ENCODE measurements at places on chromosomes 5 and 9. TPM values are rescaled to one million over a fixed set of nuclear protein-coding genes. Genes with fewer than 3 reads are reported as not detected.

DNA sequence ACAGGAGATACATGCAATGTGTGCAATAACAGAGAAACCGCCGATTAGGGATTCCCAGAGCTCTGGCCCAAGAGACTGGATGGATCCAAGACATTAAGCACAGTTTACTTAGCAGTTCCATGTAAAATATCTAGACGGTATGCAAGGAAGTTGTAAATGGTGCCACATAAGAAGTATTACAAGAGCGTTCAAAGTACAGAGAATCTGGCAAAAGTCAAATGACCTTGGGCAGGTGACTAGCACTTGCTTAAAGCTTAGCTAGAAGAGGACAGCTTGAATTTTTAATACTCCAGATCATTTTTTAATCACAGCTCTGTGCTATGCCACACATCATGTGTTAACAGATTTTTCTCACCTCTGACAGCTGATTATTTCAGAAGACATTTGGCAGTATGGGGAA, 72.3 kb upstream of the TNPO1 start:
- no peak for DNase-seq

DNA sequence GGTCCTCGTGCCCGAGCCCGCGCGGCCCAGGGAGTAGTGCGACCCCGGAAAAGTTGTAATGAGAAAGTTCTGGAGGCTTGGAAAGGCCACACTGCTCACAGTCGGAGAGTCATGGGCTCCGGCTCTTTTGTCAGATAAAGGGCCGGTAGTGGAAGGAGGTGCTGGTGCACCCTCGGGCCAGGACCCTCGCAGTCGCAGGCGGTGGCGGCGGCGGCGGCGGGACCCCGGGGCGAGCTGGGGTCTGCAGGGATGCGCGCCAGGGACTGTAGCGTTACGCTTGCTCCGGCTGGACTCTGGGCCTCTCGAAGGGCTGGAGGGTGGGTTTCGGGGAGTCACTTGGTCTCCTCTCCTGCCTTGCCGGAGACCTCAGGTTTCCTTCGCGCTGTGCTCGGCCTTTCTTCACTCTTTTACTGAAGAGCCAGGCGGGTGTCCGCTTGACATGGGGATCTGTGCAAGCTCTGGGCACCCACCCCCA, 1.5 kb downstream of the RORB start:
- DNase-seq, result no peak

- DNase-seq, result no peak
Observed at GRCh38 chr5:181242031-181242451, 1.7 kb downstream of the RACK1 start.

GRCh38 chr5:133870661-133871060, 97.8 kb downstream of the C5orf15 start:
- DNase-seq, result no peak

GRCh38 chr9:85904975-85905374, 36.0 kb upstream of the NAA35 start:
- no peak for DNase-seq

GRCh38 chr9:136675477-136676296, 11.6 kb downstream of the AGPAT2 start:
- no peak for DNase-seq

- no peak for DNase-seq
Observed at GRCh38 chr5:158602981-158603380, 496.7 kb downstream of the EBF1 start.

DNA sequence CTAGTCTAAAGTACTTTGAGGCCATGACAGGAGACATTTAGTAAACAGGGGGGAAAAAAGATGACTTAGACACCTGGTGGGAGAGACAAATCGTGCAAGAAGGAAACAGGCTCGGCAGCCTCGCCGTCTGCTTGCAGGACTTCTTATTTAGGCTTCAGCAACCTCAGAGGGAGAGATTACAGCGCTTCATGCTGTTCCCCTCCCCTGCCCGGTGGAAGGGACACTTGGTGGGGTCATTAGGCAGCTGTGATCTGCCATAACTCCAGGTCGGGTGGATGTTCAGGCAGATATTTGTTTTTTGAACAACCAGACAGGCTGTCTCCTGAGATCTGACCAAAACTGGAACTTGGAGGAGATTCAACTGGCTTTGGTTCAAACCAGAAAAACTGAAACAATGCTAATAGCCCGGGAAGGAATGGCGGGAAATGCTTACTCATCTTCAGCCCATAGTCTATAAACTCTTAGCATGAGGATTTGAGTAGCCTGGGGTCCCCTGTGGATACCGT, 38.1 kb upstream of the CD180 start:
- no peak for DNase-seq

DNA sequence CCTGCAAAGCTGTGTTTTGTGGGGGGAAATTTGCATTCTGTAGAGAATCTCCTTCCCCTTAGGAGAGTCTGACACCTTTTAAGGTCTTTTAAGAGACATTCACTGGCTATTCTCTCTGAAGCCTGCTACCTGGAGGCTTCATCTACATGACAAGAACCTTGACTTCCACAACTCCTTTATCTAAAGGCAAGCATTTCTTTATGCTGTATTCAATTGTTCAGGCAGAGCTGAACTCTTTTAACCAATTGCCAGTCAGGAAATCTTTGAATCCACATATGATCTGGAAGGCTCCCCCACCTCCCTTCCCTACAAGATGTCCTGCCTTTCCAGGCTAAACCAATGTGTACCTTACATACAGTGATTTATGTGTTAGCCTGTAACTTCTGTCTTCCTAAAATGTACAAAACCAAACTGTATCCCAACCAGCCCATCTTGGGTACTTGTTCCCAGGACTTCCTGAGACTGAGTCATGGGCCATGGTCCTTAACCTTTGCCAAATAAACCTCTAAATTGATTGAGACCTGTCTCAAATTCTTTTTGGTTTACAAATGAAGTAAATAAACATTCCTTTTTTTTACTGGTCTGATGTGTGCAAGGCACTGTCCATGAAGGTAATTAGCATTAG, 9.9 kb downstream of the C9orf85 start:
- DNase-seq, result no peak

GRCh38 chr9:134403682-134404301, 77.5 kb downstream of the RXRA start:
- no peak for DNase-seq

DNA sequence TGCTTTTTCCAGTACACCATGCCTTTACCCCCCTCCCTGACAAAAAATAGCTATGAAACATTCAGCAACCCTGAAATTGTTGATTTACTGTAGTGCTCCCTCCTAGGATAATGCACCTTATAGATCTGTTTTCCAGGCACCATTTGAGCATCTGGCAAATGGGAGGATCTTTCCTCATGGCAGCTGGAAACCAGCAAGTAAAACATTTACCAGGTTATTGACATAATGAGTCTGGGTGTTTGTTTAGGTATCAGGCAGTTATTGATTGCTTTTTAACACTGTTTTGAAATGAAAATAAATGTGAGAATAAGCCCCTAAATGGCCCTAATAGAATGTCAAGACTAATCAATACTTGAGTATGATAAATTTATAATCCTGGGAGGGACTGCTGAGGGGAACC, 57.3 kb upstream of the KLF4 start:
- no peak for DNase-seq

GFPT2 gene
- polyA plus RNA-seq, result 4.7 TPM

GM2A gene
- polyA plus RNA-seq, result 33.3 TPM

CWC27 gene
- 43.9 TPM for polyA plus RNA-seq

FOXD4L3 gene
- polyA plus RNA-seq, result not detected

Measured in right renal pelvis (tissue), 4 donors.